HEK293T (cell line): ENCODE measurements at places on chromosomes 7 and 10.

DNA sequence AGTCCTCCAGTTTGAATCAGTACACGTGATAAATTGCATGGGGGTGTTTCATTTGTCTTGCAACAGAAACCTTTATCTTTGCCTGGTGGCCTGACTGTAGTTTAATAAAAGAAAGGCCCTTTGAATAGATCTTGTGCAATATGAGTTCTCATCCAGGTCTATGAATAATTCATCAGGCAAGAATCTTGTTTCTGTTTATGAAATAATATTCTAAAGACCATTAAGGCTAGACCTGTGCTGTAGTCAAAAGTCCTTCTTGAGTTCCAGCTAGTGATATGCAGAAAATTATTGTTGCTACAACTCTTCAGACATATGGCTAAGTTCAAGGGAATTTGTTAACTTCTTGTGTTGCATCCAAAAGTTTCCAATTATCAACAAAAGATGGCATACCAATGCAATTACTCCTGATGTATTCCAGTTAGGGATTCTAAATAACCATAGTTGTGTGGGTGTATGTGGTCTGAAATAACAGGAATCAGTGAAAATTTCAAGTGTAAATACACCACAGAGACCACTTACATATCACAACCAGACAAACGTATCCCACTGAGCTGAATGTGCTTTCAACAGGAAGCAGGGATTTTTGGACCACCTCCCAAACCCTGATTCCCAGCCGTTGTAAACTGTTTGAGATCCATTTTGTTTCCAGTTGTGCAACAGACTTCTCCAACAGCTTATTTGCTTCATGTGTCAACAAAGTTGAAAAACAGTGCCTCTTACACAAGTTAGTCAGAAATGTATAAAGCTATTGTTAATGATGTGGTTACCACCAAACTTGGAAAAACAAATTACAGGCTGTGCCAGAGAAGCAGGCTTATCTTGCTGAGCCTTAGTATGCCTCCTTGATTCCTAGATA, 54.7 kb upstream of the BICC1 start:
- no peak for DNase-seq

GRCh38 chr7:128004623-128005022, 26.6 kb downstream of the LRRC4 start:
- no peak for DNase-seq

DNA sequence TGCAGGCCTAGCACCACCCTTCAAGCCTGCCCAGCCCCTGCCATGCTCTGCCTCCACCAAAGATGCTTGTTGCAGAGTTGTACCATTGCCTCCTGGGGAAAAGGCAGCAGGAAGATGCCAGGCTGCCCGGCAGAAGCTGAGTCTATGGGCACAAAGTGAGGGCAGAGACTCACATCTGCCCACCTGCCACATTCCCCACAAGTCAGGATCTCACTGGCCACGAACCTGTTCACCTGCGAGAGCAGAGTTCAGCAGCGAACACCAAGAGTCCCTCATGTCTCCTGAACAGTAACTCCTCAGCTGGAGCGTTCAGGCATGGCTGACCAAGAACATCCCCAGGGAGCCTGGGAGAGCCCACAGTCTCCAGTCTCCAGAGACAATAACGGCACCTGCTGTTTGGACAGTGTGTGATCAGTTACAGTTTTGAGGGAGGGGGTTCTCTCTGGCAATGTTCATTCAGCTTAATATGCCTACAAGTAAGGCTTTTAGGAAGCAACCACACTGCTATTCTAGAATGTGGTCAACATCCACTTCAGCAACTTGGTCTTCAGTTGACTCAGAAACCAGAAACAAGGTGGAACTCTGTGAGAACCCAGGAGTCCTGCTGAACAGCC, 78.5 kb downstream of the GRID1 start:
- DNase-seq: no peak

DNA sequence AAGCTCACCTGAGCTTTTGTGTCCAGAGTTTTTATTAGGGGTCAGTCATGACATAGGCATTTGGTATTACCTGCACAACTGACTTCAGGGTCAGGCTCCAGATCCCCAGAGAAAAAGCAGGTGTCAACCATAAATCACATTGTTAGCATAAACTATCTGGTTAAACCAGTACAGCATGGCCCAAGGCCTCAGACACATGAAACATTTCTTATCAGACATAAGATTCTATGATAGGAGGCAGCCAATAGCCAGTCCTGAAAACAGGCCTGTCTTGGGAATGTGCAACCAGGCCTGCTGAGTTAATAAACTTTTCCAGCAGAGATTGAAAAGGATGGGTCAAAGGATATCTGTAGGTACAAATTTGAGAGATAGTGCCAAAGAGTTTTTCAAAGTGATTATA, 116.1 kb downstream of the TPST1 start:
- no peak for DNase-seq

DNA sequence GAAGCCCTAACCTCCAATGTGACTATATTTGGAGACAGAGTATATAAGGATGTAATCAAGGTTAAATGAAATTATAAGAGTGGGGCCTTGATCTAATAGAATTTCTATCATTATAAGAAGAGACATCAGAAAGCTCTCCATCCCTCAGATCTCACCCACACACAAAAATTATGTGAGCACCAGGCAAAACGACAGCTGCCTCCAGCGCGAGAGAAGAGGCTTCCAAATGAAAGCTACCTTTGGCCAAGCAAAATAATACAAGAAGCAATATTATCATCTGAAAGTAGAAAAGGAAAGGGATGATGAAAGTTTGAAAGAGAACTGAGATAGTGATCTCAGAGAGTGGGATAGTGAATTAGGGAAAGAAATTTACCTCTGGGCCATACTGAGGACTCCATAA, 1192.5 kb downstream of the NXPH1 start:
- DNase-seq: no peak

DNA sequence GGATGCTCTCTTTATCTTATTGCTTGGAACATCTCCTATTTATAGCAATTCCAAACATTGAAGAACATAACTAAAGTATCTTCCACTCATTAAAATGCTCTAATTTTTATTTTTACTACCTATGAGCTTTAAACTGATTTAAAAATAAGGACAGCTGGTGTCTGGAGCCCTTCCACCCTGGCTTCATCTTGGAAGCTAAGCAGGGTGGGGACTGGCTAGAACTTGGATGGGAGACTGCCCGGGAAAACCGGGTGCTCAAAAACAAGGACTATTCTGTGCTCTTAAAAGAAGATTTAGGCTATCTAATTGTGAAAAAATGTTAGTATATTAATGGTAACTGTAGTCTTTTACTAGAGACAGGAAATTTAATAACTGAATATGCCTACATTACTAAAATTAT, 69.2 kb downstream of the ARMC3 start:
- peak; percentile 15 for DNase-seq

DNA sequence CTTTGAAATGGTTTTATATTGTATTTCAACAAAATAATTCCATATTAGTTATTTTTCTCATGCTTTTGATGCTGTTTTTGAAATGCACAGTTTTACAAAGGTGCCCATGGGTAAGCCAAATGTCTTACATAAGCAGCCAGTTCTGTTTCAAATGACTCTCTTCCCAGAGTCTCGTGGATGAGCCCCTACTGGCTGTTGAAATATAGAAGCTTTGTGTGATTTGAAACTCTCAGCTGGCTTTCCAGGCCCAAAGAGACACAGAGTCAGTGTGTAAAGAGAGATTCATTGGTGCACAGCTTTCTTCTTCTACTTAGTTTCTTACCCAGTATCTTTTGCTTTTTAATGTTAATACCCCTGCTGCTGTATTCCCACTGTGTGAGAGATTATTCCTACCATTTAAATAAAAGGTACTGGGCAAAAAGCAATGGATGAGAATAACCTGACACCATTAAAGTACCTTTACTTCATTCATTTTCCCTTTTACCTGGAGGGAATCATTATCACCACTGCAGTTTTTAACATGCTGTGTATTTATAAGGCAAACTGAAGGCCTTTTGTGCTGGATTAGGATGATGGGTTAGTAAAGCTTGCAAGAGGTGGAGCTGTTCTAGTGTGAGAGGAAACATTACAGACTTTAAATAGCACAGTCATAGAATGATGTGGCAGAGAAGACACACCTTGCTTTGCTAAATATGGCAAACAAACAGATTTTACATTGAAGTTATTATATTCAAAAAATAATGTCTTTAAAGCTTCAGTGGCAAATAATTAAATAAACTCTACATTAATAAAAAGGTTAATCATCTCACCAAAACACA, 415.1 kb downstream of the THSD7A start:
- no peak for DNase-seq

DNA sequence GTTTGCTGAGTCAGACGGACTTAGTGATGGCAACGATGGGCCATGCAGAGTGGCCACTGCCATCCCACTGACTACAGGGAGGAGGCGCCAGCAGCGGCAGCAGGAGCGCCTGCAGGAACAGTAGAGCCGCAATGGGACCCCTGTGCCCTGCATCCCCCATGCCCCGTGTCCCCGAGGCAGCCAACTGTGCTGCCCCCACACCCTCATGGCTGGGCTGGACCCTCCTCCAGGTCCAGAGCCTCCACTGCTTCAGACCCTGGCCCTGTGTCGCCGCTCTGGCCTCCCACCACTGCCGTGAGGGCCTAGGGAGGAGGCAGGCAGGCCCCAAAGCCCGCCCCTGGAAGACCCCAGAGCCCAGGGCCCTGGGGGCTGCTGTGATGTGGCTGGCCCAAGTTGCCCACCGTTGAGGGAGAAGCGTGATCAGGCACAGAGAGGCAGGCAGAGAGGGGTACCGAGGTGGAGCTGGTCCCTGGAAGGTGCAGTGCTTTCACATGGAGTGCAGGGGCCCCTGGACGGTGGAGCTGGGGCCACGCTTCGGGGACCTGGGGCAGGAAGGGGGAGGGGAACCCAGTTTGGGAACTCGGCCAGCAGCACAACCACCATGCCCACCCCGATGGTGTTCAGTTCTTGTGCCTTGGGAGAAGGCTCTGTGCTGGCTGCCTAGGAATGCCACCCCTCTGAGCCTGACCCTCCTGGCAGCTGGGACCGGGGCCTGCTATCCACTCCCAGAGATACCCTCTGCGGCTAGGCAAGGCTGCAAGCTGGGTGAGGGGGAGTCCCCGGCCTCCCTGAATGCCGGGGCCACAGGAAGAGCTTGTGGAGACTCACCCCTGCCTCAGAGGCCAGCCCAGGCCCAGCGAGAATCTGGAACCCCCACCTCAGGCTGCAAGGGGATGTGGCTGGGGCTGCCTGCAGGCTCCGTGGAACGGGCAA, 32.6 kb downstream of the DKK1 start:
- DNase-seq: no peak

DNA sequence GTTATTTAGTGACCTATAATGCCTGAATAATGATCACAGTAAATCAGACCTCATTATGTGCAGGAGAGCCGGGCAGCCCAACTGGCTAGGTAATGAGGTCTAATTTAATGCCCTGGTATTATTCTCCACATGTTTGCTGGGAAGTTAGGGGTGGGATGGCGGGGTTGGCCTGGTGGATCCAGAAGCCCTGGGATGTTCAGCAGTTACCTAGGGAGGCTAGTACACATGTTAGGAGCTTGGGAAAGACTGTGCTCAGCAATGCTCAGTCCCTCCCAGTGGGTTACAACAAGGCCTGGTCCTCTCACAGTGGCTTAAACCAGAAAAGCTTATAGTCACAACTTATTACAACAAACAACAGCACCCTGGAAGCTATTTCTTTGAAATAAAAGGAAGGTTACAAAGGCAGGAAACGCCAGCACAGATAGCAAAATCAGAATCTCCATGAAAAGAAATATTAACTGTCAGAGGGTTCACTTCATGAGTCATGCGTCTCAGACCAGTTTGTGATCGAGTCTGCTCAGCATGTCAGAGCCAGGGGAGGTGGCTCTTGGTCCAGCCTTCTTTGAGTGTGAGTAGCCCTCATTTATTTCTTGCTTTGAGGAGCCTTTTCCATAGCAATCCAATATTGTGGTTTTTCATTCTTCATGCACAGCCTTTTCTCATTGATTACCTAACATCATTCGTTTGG, 418.6 kb upstream of the NPVF start:
- DNase-seq: no peak
